ELR (cell line): ENCODE measurements at places on chromosomes 11 and 22.

DNA sequence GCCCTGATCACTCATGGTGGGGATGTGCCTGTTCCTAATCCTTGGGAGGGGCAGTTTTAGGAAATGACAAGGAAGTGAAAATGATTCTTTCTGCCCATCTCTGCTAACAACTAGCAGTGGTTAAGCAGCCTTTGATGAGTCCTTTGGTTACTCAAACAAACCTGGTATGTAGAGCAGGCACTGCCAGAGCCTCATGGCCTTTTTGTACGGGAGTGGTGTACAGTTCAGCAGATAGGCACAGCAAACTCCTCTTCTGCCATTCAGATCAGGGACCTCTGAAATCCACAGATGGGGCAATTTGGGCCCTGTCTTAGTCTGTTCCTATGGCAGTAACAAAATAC is 66.2 kb downstream of the FZD4 start:
- DNase-seq: no peak

GRCh38 chr11:68375766-68376165 is 63.4 kb downstream of the LRP5 start:
- DNase-seq: no peak

DNA sequence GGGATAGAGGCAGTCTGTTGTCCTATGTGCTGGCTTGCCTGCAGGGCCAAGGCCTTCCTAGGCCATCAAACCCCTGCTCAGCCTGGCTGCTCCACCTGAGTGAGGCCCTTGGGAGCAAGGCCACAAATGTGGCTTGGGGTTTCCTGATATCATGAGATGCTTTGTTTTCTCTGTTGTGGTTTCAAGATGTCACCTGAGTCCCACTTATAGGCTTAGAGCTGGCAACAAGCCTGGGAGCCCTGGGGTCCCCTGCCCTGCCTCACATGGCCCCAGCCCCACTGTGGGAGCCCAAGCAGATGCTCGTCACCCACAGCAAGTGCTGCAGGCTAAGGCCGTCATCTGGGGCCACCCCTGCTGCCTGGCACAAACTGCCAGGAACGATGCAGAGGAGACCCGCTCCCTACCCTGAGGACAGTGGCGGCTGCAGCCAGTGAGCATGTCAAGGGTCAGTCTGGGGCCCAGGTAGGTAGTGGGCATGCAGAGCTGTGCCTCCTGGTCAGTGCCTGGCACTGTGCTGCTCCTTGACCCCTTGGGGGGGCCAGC is 75.4 kb upstream of the KCNQ1OT1 start:
- DNase-seq: no peak

DNA sequence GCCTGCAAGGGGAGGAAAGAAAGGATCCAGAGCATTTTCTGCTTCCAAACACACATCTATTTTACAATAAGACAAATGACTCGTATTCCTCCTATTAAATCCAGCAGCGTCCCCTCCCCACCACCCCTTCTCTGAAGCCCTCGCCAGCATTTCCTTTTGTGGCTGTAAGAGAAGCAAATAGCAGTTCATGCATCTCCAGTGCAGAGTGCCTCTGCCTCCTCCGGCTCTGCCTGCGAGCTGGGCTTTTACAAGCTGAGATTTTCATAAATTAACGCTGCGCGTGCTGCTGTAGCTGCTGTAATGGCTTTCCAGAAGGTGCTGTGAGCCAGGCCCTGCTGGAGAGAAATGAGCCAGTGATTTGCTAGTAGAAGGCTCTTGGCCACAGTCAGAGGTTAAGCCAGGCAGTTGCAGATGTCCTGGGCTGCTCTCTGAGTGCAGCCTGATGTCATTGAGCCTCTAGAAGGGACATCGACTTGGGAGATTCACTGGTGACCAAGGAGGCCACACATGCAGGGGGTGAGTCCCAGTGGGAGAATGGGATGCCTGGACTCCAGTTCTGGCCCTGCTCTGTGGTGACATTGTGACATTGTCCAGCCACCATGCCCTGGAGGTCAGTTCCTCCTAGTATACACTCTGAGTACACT is 134.5 kb upstream of the NAV2 start:
- no peak for DNase-seq

DNA sequence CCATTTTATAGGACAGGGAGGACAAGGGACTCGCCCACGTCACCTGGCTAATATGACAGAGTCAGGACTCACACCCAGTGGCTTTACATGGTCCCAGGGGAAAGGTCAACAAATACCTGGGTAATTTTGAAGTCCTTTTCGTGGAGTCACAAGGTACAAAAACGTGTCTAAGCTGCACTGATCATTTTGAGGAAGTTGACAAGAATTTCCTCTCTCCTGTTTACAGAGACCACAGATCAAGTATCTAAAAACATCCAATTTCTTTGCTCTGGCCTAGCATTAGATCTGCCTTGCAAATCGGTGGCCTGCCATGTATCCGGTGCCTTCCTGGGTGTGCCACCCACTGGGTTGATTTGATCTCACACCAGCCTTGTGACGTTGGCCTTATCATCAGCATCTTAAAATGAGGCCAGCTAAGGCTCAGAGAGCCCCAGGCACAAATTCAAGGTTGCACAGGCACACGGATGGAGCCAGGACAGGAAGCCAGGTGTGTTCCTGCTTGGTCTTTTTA is 17.6 kb downstream of the GDPD5 start:
- DNase-seq: no peak

GRCh38 chr11:69492201-69492991 is 10.9 kb downstream of the LINC01488 start:
- DNase-seq: peak; percentile 54

GRCh38 chr22:31102441-31103081 is 4.8 kb downstream of the SELENOM start:
- DNase-seq: peak; percentile 92

DNA sequence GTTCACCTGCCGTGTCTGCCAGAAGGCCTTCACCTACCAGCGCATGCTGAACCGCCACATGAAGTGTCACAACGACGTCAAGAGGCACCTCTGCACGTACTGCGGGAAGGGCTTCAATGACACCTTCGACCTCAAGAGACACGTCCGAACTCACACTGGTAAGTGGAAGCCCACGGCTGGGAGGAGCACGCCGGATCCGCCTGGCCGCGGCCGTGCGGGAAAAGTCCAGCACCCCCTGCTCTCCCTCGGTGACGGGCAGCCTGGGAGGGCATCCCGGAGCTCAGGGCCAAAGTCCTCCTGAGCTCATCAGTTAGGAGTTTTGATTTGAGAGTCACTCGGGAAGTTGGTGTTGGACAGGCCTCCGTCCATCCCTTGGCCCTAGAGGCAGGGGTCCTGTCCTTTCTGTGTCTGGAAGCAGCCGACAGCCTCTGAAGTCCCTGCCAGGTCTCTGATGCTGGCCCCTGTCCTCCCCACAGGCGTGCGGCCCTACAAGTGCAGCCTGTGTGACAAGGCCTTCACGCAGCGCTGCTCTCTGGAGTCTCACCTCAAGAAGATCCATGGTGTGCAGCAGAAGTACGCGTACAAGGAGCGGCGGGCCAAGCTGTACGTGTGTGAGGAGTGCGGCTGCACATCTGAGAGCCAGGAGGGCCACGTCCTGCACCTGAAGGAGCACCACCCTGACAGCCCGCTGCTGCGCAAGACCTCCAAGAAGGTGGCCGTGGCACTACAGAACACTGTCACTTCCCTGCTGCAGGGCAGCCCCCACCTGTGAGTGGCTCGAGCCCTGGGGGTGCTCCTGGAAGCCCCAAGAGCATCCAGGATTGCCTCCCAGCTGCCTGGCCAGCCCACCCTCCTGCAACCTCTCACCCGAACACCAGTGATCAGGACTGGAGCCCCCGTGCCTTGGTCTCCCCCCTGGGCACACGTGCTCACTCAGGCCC is 8.0 kb downstream of the OVOL1 start:
- no peak for DNase-seq

- no peak for DNase-seq
Observed at GRCh38 chr11:27663326-27663725, 36.9 kb downstream of the BDNF start.

GRCh38 chr11:12430351-12430750 is 53.0 kb downstream of the PARVA start:
- peak; percentile 77 for DNase-seq

- no peak for DNase-seq
Observed at GRCh38 chr11:121550247-121551030, 97.7 kb upstream of the SORL1-AS1 start.

GRCh38 chr11:134072844-134073243 is 4.0 kb downstream of the JAM3 start:
- DNase-seq: no peak

- DNase-seq: peak; percentile 40
Observed at GRCh38 chr11:102312667-102313066, 4.6 kb upstream of the BIRC3 start.

- no peak for DNase-seq
Observed at GRCh38 chr11:9571071-9571762, 2.3 kb upstream of the WEE1 start.

- no peak for DNase-seq
Observed at GRCh38 chr11:104645261-104646222, 252.7 kb downstream of the CASP12 start.

DNA sequence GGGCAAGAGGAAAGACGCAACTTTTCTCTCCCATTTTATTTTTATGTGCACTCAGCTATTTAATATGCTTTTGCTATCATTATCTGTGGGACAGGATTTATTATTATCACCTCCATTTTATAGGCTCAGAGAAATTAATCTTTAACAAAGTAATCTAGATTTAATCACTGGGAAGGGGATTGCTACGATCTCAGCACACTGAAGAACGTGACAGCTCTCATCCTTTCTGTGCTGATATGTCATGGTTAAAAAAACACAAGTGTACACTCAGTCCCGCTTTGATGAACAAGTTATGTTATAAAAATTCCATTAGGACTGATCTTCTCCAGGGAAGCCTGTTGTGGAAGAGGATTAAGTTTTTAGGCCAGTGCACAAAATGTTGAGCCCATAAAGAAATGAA is 37.6 kb downstream of the CYB5R2 start:
- no peak for DNase-seq

- DNase-seq: no peak
Observed at GRCh38 chr11:11636671-11637070, 14.9 kb upstream of the GALNT18 start.

GRCh38 chr11:119359365-119360214 is 13.1 kb upstream of the MFRP start:
- DNase-seq: no peak

DNA sequence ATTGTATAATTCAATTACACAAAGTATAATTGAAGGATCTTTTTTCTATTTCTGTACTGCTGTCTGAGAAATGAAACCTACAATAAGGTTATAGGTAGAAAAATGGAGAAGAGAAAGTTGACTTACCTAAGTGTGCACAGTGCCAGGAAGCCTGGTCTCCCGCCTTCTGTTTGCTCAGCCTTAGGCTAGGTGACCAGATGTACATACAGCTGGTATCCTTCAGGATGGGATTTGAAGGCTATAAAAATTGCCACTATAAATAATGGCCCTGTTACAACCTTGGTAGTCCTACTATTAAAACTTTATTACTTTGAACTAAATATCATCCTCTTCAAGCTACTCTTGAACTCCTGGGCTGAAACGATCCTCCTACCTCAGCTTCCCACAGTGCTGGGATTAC is 19.7 kb downstream of the OR51E2 start:
- no peak for DNase-seq

DNA sequence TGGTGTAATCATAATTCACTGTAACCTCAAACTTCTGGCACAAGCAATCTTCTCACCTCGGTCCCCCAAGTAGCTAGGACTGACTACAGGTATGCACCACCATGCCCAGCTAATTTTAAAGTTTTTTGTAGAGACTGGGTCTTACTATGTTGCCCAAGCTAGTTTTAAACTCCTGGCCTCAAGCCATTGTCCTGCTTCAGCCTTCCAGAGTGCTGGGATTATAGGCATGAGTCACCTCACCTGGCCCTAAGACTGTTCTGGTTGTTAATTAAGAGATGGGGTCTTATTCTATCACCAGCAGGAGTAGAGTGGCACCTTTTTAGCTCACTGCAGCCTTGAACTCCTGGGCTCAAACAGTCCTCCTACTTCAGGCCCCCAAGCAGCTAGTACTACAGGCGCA is 52.0 kb upstream of the DEPDC7 start:
- no peak for DNase-seq

DNA sequence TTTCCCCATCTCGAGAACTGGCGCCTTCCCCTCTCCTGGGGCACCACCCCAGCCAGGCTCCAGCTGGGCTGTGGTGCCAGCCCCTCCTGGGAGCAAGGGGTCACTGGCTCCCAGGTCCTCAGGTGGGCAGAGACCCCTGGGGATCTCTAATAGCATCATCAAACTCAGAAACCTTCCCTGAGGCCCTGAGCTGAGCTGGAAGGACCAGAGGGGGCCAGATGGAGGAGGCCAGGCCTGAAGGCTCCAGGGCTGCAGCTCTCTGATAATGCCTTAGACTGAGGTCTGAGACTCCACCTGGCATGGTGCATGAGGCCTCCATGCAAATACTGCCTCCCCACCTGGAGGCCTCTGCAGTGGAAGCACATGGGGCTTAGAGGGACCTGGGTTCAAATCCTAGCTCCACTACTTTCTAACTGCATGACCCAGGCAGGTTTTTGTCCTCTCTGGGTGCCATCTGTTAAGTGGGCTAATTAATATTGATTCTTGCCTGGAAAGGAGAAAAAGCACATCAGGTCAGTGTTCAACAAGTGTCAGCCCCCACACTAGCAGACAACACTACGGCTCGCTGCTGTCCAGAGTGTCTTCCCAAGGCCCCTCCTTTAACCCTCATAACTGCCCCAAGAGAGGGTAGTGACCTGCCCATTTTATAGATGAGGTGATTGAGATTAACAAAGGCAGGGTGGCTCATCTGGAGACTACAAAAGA is 1.5 kb downstream of the MAPK8IP1 start:
- no peak for DNase-seq

DNA sequence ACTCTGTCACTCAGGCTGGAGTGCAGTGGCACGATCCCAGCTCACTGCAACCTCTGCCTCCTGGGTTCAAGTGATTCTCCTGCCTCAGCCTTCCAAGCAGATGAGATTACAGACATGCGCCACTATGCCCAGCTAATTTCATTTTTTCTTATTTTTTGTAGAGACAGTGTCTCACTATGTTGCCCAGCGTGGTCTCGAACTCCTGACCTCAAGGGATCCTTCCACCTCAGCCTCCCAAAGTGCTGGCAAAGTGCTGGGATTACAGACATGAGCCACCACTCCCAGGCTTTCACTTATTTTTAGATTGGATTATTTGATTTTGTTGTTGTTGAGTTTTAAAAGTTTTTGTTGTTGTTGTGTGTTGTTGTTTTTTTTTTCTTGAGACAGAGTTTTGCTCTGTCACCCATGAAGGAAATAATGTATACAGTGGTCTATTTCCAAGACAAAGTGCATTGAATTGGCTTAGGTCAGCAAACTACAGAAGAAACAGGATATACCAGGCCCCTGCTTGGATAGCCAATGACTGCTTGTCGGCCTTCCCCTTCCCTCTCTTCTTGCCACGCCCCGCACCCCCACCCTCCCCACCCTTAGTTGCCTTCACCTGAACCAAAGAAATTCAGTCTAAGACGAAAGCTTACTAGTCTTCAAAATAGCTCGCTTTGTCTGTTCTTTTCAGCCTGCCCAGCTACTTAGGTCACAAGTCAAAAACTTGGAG is 91.8 kb upstream of the CLDN5 start:
- DNase-seq: no peak

- no peak for DNase-seq
Observed at GRCh38 chr22:20466659-20467379, 28.8 kb downstream of the KLHL22 start.

- DNase-seq: peak; percentile 50
Observed at GRCh38 chr22:17159504-17159951, 451 bp upstream of the HDHD5 start.
